ENCODE measurements at places on chromosomes 16 and 17. TPM values are rescaled to one million over a fixed set of nuclear protein-coding genes. Genes with fewer than 3 reads are reported as not detected.

HAP1 gene
- polyA plus RNA-seq: 0.23 TPM

CDK5R1 gene
- polyA plus RNA-seq: 0.46 TPM

DOC2A gene
- polyA plus RNA-seq: 4.6 TPM

TMEM88 gene
- polyA plus RNA-seq: 11.4 TPM

CPHXL2 gene
- not detected for polyA plus RNA-seq

C17orf107 gene
- polyA plus RNA-seq: 1.7 TPM

PRSS27 gene
- polyA plus RNA-seq: not detected

TBC1D3K gene
- not detected for polyA plus RNA-seq

BOLA2 gene
- 39.1 TPM for polyA plus RNA-seq

CACNG4 gene
- under 0.01 TPM for polyA plus RNA-seq

KLHL10 gene
- polyA plus RNA-seq: not detected

ABCA5 gene
- polyA plus RNA-seq: 14.9 TPM

LRRC46 gene
- polyA plus RNA-seq: not detected

CLN3 gene
- polyA plus RNA-seq: 123 TPM

MXRA7 gene
- 8.3 TPM for polyA plus RNA-seq

ARHGDIA gene
- polyA plus RNA-seq: 385 TPM

GCGR gene
- polyA plus RNA-seq: not detected

HOXB9 gene
- polyA plus RNA-seq: 16.2 TPM

PITPNM3 gene
- polyA plus RNA-seq: 3.6 TPM

CSH1 gene
- polyA plus RNA-seq: not detected

MAF gene
- polyA plus RNA-seq: 12.6 TPM

ZNF287 gene
- 3.0 TPM for polyA plus RNA-seq

KDM6B gene
- 19.4 TPM for polyA plus RNA-seq

SMG1 gene
- polyA plus RNA-seq: 23.0 TPM

CES5A gene
- polyA plus RNA-seq: not detected

TBC1D3C gene
- polyA plus RNA-seq: not detected

KRTAP4-4 gene
- not detected for polyA plus RNA-seq

SMARCE1 gene
- polyA plus RNA-seq: 70.3 TPM
